ENCODE measurements at places on chromosomes 2 and 18. TPM values are rescaled to one million over a fixed set of nuclear protein-coding genes. Genes with fewer than 3 reads are reported as not detected.
A peak's percentile ranks its signal among the peaks of the same experiment; 100 is the strongest.

Gene KHK
- 8.4 TPM for polyA plus RNA-seq

- no peak for DNase-seq
Observed at GRCh38 chr2:97970293-97971060, 25.3 kb downstream of the TMEM131 start.

Gene FASTKD1
- 53.3 TPM for polyA plus RNA-seq

Gene WNT6
- polyA plus RNA-seq, result not detected

DNA sequence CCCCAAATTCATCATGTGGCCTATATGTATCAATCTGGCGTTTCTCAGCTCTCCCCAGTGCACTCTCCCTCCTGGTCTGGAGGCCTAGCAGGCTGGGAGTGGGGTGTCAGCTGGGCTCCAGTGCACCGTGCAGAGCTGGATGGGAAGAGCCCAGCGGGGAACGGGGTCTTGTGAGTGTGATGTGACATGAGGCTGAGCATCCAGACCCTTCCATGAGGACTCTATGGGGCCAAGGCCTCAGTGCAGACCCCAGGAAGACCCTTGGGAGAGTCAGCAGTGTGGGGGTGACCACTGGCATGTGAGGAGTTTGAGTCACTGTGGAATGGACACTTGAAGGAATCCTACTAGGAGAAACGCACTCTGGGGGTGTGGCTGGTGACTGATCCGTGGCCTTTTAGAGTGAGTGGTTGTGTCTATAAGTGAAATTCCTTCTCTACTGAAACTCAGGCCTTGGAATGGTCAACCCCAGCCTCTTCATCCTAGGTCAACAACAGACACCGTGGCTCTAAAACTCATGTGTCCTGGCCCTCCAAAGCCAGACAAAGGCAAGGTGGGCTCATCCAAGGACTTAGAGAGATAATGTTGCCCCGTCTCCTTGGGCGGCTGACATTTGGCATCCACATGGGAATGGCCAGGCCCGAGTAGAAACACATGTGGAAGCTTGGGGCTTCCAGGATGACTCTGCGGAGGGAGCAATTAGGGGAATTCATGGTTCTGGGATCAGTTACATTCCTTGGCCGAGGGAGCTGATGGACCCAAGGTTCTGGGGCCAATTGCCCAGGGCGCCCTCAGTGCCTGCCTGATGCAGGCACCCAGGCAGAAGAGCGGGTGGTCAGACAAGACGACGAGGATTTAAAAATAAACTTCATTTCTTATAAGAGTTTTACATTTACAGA, 156.0 kb upstream of the TWIST2 start:
- DNase-seq, result no peak

Gene GAD1
- polyA plus RNA-seq, result not detected

DNA sequence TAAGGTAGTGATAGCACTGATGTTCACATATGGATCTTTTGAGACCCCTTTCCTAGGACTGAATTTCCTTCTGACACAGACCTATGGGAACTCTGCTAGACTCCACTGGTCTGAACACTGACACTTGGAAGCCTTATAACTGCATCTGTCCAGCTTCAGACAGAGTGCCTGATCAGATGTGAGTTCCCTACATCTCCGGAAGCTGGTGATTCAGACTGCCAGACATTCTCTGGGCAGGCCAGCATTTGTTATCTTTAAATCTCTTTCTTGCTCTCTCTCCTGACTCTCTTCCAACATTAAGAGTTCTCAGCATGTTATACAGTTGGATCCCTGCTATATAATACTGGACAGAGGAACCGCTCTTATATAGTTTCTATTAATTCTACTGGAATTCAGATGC, 408.5 kb downstream of the ZEB2 start:
- DNase-seq, result no peak

DNA sequence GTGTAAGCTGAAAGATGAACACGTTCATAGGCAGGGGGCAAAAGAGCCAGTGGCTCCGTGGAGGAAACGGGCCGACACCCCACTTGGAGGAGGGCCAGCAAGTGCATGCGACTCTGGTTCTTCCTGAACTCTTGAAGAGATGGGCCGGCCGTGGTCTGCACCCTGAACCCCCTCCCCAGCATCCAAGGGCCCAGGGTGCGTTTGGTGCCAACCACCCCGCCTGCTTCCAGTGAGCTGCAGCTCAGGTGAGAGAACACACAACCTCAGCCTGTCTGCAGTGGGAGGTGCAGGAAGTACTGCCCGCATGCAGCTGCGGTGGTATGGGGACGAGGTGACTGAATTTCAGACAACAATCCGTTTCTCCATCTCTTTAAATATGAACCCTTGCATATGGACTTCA, 58.9 kb downstream of the ADNP2 start:
- DNase-seq, result no peak

DNA sequence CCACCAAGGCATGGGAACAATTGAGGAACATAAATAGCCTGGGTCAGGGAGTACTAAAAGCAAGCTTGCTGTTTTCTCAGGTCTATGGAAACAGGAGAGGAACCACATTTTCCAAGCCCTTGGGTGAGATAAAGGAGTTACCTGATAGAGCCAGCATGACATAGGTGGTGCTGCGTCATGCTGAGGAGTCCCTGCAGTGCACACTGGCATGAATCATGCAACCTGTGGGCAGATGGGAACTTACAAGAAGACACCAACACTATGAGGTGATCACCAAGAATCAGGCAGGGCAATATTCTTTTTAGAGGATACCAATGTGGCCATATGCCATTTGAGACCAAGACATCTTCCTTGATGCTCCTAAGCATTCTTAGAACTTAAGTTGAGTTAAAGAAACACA, 531.8 kb downstream of the ZEB2 start:
- no peak for DNase-seq

- no peak for DNase-seq
Observed at GRCh38 chr2:160042054-160042453, 20.4 kb downstream of the PLA2R1 start.

Gene SH3RF3
- 0.16 TPM for polyA plus RNA-seq

DNA sequence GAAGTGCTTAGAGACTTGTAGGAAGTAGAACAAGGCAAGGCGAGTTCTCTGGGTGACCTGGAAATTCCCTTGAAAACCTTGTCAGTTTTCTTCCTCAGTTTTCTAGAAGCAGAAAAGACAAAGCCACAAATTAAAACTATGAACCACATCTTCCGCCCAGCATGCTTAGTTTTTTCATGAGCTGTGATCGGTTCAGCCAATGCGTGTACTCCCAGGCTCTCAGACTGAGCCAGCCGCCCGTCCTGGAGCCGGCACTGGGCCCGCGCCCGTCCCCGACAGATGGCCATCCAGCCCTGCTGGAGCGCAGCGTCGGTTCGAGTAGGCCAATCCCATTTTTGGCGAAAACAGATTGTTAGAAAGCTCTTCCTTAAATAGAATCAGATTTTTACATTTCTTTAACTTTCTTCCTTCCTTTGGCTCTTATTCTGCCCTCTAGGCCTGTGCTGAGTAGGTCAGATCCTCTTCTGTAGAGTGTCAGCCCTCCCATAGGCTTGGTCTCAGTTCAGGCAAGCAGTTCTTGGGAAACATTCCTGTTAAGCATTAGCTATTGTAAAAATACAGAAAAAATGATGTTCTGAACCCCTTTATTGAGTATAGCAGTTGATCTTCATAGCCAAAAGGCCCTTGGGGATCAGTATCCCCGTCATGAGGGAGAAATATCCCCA, 112.5 kb downstream of the NCK2 start:
- DNase-seq, result peak; percentile 35

DNA sequence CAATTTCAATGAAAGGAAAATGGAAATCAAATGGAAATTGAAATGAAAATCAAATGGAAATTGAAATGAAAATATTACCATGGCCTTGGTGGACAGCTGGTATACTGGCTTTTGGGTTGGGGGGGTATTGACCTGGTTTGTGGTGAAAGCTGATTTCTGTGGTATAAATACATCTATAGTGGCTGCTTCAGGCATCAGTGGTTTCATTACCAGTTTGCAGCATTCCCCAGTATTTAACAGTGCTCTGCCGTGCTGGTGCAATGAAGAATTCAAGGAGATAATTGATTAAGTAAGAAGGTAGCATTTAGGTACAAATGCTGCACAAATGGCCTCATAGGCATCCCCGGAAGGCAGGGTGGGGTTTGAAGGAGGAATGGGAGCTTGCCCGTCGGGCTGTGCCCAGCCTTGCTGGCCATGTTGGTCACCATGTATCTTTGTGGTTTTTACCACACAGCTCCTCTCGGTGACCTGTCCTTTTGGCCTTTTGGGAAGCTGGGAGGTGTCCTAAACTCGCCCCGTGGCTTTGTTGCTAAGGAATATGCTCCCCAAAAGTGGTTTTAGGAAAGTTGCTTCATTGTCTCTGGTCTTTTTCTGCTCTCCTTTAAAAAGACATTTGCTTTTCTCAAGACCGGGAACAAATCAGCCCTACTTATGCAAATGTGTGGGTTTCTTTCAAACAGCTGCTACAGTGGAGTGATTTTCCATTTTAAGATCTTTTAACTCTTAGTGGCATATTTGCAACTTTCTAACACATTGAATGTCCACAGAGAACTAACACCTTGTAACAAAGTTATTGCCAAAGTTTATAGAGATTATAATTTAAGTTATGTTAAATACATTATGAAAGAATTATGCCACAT, 28.6 kb downstream of the SNTG2 start:
- no peak for DNase-seq

DNA sequence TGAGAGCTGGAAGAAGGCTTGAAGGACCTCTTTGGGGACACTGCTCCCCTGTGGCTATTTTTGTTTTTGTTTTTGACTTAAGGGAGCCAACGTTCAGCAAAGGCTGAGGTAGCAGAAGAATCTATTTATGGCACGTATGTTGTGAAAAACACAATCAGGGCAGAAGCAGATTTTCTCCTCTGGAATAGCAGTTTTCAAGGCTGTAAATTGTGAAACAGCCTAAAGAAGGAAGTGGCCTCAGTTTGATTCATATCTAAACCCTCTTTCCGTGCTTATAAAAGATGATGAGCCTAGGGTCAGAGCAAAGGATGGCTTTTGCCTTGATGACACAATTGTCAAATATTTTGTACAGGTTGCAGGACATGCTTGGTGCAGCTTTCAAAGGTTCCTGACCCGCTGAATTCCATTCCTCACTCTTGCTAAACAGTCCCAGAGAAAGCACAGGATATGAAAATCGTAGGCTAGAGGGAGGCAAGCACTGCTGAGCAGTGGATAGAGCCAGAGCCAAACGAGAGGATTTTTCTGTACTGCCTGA, 106.2 kb upstream of the DLX2 start:
- DNase-seq, result no peak

DNA sequence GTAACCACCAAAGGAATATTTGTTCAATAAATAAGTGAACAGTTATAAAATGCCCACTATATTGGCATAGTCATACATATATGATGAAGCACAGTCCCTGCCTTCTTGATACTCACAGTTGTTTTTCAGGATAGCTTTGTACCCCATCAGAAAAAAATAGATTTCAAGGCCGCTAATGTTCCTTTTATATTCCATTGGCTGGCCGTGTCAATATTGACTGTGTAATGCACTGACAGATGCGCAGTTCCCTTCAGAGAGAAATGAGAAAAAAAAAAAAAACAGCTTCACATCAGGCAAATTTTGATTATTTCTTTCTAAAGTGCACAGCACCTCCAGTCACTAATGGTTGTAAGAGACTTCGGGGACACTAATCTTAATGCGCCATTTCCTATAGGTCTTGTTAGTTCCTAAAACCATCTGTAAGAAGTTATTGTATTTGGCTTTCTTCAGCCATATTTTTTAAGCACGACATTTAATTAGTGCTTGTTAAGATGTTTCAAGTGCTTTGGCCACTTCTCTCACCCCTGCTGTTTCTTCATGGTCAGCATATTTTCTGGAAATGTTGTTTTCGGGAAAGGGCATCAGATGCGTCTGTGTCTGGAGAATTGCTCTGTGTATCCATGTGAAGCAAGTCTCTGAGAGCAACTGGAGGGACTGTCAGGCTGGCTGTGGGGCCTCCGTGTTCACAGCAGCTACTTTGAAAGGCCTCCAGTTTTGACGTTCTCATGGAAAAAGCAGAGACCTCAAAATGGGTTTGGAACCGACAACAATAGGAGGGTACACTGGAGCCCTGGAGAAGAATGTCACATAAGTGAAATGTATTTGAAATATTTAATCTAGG, 378.3 kb downstream of the MTX2 start:
- no peak for DNase-seq

Gene RNMT
- 181 TPM for polyA plus RNA-seq

Gene VAMP8
- polyA plus RNA-seq, result 71.7 TPM

DNA sequence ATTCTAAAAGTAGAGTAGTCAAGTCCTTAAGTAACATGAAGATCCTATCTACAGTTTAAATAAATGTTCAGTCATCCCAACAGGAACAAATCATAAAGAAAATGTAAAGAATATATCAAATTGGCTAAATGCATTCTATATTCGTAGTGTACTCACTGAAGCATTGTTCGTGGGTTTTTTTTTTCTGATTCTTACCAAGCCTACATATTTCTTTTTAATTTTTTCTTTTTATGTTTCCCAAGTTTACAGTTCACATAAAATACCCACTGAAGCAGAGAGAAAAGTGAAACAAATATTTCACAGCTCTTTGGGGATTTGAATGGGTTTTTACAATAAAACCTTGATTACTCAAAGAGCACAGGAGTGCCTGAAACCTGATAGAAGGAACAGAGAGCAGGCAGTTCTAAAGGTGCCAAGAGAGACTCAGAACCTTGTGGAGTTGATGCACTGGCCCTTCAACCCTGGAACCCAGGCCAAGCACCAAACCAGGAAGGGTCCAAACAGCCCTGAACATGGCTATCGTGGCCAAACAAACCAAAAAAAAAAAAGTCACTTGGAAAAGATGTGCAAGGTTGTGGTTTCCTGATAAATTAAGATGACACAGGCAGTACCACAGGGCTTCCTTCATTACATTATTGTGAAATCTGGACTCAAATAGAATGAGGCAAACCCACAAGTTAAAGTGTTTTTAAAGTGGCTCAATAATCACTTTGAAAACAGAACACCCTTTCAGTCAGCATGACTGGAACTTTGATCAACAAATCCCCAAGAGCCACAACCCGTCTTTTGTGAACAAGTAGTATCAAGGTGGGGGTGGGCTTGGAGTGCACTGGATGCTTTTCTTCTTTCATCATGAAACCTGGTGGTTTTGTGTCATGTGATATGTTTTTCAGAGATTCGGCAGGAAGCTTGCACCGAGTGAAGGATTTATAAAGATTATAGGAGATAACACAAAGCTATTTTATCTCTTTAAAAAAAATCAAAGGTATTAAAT, 245.0 kb upstream of the FN1 start:
- no peak for DNase-seq

DNA sequence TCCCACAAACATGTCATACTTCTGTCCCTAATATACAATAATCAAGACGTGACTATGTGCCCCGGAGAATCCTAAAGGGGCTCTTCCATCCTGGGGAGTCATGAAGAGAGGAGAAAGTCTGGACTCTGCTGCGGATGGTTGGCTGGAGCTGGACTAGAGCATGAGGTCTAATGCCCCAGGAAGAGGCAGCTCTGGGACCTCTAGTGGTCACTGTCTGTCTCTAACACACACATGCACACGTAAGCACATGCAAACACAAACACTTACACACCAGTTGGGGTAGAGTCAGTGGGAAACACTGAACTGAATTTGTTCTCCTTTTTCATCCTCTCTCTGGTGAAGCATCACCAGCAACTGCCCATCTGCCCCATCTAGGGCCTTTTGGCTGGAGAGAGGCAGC, 271.6 kb downstream of the TDRD15 start:
- peak; percentile 4 for DNase-seq
